ENCODE measurements at places on chromosomes 7 and 10.

GRCh38 chr10:59382831-59383295 lies 20.5 kb upstream of the FAM13C start:
- DNase-seq, result no peak

DNA sequence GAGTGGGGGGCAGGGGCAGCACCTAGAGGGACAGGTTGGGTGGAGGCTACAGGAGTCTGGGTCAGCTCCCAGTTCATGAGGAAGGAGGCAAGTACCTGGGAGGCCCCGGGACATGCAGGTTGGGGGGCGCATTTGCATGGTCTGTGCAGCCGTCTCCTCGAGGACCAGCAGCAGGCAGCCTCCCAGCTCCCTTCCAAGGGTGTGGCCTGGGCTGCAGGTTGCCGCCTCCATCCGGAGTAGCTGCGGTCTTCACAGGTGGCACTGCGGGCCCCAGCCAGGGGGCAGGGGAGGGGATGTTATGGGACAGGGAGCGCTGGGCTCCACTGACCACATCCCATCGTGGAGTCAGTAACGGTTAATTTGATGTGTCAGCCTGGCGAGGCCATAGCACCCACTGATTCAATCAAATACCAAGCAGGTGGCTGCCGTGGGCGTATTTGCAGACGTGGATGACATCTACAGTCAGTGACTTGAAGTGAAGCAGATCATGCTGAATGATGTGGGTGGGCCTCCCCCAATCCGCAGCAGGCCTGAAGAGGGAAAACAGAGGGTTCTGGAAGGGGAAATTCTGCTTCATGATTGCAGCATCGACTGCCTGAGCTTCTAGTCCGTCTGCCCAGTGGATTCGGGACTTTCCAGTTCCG lies 81.6 kb downstream of the PRKAG2 start:
- peak; percentile 82 for DNase-seq

GRCh38 chr7:100818366-100818765 lies 9.0 kb downstream of the EPHB4 start:
- no peak for DNase-seq

- no peak for DNase-seq
Observed at GRCh38 chr7:111113263-111114017, 22.5 kb downstream of the LRRN3 start.

- DNase-seq, result no peak
Observed at GRCh38 chr10:61271127-61271780, 181.9 kb downstream of the TMEM26 start.

DNA sequence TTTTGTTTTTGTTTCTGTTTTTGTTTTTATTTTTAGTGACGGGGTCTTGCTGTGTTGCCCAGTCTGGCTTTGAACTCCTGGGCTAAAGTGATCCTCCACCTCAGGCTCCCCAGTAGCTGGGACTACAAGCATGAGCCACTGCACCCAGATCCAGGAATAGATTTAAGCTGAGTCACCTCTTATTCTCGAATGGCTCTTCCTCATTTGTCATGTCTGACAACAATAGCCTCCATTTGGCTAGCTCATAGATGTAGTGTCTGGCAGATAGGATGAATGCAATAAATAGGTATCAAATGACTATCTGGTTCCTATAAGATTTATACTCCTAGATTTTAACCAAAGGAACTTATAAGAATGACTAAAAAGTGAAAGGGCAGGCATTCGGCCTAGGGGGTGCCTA lies 172.9 kb downstream of the TMEM26 start:
- no peak for DNase-seq

GRCh38 chr7:55477781-55478374 lies 94.4 kb downstream of the VOPP1 start:
- no peak for DNase-seq

- DNase-seq, result no peak
Observed at GRCh38 chr10:13946209-13946460, 359.4 kb downstream of the PRPF18 start.

- no peak for DNase-seq
Observed at GRCh38 chr7:114530057-114530611, 115.5 kb downstream of the FOXP2 start.

DNA sequence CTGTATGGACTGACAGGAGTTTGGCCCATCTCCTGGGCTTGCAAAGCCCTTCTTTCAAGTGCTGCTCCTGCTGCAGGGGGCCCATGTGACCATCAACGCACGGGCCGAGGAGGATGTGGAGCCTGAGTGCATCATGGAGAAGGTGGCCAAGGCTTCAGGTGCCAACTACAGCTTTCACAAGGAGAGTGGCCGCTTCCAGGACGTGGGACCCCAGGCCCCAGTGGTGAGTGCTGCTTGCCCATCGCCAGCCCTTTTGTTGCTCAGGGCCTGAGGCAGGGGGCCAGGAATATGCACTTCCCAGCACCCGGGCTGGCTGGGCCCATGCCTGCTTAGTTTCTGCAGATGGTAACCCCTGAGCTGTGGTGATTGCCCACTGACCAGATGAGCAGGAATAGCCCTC lies 8.7 kb downstream of the PGAM2 start:
- DNase-seq, result no peak

DNA sequence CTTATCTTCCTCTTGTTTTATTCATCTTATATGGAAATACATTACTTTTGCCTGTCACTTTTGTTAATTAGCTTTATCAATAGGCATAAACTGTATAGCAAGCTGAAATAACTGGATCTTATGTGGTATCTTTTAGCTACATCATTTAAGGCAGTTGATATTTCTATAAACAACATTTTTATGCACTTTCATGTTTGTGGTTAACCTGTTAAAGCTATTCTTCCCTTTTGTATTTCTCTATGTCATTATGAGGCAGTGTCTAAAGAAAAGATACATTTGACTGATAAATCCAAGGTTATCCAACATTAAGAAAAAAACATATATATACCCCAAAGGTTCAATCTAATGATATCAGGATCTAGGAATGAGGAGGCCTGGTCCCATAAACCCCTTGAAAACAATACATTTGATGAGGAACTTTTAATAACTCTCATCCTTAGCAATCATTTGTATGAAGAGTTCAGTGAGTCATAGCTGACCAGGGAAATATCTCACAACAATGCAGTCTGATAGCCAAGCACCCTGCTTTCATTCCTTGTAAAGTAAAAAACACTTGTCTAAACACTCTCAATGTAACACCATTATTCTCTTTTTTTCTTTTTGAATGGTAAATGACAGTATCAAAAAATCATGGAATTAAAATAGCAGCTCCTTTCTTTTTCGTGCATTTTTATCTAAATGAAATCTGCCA lies 300.9 kb downstream of the NEBL start:
- no peak for DNase-seq

DNA sequence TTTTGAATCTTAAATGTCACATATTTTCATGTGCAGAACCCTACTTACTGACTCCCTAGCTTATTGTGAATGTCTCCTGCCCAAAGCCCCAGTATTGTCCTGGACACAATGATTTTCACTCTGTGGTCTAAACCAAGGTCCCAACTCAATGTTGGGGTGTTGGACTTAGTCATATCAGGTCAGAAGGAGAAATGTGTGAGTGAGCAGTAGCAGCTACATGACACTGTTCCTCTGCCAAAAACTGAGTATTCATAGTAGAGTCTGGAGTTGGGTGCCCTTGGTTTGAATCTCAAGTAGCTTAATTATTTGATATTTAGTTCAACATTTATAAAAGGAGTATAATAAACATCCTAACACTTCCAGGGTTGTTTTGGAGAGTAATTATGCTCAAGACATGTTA lies 141.0 kb downstream of the CHRM2 start:
- no peak for DNase-seq

GRCh38 chr7:10930551-10930950 lies 43.1 kb upstream of the PHF14 start:
- no peak for DNase-seq

GRCh38 chr7:16914771-16915170 lies 33.0 kb upstream of the AGR3 start:
- DNase-seq, result no peak

GRCh38 chr10:1195828-1196227 lies 139.6 kb downstream of the WDR37 start:
- DNase-seq, result no peak

DNA sequence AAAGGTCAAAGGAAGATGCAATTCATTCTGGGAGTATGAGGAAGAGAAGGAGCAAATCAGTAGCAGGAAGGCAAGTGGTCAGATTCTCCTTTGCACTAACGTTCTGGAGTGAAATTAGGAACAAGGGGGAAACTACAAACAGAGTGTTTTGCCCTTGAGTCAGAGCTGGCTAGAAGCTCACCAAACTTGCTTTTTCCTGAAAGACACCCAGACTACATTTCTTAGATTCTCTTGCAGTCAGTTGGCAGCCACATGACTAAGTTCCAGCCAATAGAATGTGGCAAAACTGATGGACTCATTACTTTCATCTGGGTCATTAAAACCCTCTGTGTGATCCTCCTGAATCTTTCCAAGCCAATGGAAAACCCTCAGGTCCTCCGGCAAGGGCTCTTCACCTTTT lies 18.6 kb upstream of the DLX5 start:
- DNase-seq, result no peak

- no peak for DNase-seq
Observed at GRCh38 chr7:44796034-44796503, 412 bp upstream of the PPIA start.

- DNase-seq, result no peak
Observed at GRCh38 chr7:2723138-2723850, 35.3 kb downstream of the AMZ1 start.

DNA sequence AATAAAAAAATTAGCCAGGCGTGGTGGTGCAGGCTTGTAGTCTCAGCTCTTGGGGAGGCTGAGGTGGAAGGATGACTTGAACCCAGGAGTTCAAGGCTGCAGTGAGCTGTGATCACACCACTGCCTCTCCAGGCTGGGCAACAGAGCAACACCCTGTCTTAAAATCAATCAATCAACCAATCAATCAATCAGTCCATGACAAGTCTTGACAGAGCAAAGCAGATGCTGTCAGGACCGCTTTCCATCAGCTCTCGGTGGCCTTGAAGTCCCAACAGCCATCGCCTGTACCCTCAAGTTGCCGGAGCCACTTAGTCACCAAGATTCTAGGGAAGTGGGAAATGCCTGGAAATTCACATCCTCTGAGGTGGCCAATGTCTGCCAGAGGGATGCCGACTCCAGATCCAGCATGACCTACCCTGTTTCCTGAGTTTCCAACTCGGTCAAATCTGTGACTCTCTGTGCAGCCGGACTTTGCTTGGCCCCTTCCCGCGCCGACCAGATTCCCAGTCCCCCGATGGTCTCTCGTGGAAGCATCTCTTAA lies 871 bp upstream of the CCL24 start:
- no peak for DNase-seq

DNA sequence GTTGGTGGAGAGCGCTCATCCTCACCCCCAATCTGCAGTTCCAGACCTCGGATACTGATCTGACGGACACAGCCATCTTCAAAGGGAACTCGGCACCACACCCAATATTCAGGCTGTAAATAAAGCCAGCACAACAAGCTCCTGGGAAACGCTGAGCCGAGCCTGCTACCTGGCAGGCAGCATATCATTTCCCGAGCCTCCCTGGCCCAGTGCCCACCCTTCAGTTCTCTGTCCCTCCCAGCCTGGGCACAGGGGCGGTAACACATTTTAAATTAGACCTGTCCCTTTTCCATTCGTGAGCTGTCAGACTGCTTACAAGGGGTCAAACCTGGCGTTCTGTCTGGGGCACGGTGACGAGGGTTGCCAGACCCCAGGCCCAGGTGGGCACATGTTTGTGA lies 250.5 kb downstream of the ARHGAP12 start:
- DNase-seq, result no peak

GRCh38 chr7:134009314-134010110 lies 117.6 kb upstream of the LRGUK start:
- no peak for DNase-seq

DNA sequence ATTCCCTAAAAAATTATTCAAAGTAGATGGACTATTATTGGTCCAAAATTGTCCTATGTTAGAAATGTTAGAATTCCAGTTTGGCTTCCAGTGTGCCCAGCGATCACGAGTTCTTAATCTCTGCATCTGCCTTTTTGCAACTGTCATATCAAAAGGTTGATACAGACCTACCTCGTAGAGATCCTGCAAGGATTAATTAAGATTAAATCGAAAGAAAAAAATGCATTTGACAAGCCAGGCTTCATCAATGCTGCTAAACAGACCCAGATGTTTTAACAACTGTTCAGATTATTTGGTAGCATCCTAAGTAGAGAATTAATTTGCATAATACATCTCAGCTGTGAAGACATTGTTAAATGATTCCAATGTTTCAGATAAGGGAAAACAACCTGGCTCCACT lies 336.5 kb downstream of the CRPPA start:
- DNase-seq, result no peak

- DNase-seq, result no peak
Observed at GRCh38 chr10:131733596-131733995, 167.2 kb upstream of the PPP2R2D start.

- DNase-seq, result no peak
Observed at GRCh38 chr7:139702811-139703486, 74.8 kb downstream of the HIPK2 start.

GRCh38 chr7:117083648-117084047 lies 130.3 kb downstream of the ST7 start:
- DNase-seq, result no peak

DNA sequence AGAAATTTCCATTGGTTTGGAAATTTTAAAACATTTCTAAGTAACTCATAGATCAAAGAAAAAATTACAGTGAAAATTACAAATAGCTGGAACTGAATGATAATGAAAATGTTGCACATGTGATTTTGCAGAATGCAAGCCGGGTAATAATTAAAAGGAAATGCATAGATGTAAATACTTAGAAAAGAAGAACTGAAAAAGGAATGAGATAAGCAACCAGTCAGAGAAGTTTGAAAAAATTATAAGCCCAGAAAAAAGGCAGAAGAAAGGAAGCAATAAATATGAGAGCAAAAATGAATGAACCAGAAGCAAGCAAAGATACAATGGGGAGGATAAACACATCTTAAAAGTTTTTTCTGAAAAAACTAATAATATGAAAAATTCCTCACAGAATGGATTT lies 3.2 kb upstream of the TMEM273 start:
- no peak for DNase-seq

DNA sequence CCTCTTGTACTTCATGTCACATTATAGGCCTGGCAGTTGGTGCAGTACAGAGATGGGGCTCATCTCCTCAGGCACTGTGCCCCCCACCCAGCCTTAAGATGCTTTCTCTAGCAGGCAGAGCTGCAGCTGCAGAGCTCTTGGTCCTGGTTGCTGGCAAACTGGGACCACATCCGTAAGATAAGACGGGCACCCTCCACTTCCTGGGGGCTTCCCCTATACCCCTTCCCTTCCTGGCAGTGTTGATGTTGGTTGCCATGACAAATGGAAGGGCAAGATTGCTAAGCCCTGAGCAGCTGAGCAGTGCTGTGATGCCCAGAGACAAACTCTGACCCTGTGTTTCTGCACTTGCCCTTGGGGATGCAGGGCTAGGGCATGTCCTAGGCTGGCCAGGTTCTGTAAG lies 103.4 kb upstream of the ANLN start:
- DNase-seq, result peak; percentile 45

- peak; percentile 56 for DNase-seq
Observed at GRCh38 chr10:100653957-100654781, 91.2 kb upstream of the PAX2 start.

GRCh38 chr7:144408121-144408520 lies 4.6 kb upstream of the NOBOX start:
- DNase-seq, result no peak

- no peak for DNase-seq
Observed at GRCh38 chr7:70040970-70041766, 442.9 kb downstream of the AUTS2 start.
